ENCODE measurements at places on chromosomes 7 and 10.

- DNase-seq = no peak
Observed at GRCh38 chr10:2660276-2660675, 407.1 kb upstream of the PFKP start.

DNA sequence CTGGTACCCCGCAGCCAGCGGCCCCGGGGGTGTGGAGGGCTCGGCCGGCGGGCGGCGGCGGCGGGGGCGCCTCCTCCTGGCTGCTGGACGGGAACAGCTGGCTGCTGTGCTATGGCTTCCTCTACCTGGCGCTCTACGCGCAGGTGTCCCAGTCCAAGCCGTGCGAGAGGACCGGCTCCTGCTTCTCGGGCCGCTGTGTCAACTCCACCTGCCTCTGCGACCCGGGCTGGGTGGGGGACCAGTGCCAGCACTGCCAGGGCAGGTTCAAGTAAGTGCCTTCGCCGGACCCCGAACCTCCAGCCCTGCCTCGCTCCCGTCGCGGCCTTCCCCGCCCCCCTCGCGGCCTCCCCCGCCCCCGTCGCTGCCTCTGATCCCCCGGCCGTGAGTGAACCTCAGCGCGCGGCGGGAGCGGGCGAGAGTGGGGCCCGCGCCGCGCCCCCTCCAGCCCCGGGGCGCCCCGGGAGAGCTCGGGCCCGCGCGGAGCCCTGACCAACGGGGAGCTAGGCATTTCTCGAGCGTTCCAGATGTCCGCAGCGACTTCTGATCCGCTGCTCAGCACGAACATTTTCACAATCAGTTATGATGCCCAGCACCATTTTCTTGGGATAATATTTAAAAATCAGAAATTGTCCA lies 727 bp downstream of the ATRNL1 start:
- no peak for DNase-seq

GRCh38 chr10:108690530-108690929 lies 1232.8 kb downstream of the XPNPEP1 start:
- no peak for DNase-seq

DNA sequence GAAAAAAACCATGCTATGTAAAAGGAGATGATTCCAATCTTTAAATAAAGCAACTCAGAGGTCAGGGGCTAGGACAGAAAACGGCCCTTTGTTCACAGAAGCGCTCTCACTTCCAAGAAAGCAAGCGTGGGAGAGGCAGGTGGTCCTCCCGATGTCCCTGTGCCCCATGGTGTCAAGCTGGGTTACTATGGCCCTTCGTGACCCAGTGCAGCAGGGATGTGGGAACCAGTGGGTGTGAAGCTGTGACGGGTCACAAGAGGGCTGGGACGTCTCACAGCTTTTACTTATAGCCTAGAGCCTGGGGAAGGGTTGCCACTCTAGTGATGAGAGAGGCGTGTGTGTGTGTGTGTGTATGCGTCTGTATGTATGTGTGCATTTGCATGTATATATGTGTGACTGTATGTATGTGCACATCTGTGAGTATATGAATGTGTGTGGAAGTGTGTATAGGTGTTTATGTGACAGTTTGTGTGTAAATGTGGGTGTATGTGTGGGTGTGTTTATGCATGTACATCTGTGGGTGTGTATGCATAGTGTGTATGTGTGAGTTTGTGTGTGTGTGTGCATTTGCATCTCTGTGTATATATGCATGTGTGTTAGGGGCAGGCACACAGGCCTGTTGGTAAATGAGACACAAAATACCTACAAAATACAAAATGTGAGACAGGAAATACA lies 25.2 kb downstream of the HTRA1 start:
- no peak for DNase-seq

DNA sequence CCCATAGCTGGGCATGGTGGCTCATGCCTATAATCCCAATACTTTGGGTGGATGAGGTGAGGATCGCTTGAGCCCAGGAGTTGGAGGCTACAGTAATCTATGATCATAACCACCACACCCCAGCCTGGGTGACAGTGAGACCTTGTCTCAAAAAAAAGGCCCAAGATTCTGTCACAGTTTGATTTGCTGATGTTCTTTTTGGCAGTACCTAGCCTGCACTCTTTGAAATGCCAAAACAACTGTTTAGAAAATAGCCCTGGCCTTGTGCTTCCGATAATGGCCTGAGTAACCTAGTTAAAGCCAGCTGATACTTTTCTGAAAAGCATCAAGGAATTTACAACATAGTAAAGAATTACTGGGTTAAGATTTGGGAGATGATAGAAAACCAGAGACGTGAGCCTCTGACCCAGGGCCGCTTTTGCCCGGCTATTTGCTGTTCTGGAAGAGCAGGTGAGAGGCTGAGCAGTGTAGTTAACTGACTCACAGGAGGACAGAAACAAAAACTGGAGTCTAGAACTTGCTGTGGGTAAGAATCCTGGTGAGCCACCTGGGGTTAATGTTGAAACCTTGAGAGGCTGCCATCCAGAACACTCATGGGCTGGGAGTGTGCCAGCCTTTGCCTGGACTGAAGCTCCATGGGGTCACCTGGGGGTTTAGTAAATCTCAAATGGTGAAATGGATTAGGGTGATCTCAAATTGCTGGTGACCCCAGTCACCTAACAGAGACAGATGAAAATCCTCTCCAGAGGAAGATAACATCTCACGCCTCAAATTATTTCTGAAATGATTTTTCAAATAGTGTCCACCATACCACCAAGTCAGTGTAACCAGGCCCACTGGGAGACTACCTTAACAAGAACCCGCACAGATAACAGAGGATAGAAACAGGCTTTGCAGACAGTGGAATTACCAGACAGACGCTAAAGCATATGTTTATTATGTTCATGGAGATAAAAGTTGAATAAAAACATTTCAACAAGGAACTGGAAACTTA lies 51.8 kb downstream of the GALNT11 start:
- no peak for DNase-seq

GRCh38 chr7:91800389-91800788 lies 80.1 kb downstream of the MTERF1 start:
- no peak for DNase-seq

DNA sequence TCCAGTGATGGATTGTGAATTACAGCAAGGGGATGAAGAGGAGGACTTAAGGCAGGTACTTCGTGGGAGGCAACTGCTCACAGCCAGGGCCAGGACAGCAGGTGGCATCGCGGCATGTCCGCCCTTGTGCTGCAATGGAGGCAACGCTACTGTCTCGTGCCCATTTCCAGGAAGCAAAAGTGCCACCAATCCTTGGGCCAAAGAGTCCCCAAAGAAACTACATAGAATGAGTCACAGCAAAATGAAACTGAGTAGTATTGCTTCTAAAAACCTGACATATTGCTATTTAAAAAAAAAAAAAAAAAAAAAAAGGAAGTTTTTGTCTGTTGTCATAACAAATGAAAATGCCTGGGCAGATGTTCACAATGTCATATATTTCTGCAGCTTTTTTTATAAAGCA lies 46.6 kb downstream of the RSU1 start:
- no peak for DNase-seq

- DNase-seq = no peak
Observed at GRCh38 chr7:143485094-143485493, 7.4 kb downstream of the TAS2R41 start.

DNA sequence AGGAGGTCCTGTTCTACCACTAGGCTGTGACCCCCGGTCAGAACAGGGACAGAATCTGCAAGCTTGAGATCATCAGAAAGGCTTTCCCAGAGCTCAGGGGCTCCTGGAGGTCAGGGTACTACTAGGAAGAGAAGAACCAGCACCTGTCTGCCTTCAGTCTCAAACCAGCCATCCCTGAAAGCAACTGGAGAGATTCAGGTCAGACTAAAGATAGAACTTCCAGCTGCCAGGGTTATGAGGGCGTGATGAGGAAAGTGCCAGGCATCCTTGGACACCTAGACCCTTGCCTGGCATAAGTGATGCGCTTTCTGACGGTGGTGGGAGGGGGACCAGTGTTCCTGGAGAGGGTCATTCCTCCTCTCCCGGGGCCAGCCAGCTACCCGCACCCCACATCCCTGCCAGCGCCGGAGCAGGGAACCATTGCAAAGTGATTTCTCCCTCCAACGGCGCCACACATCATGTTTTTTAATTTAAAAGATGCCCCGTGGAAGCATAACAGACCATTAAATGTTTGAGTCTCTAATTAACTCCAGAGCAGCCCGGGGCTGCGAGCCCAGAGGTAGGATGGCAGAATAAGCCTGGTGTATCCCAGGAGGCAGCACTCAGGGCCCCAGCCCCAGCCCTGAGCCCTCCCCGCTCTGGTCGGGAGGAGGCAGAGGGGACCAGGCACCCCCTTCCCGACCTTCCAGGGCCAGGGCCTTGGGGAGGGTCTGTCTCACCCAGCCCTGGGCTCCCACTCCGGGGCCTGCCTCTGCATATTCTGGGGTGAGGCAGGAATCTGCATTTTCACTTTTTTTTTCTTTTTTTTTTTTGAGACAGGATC lies 64.0 kb downstream of the ELFN1 start:
- no peak for DNase-seq

DNA sequence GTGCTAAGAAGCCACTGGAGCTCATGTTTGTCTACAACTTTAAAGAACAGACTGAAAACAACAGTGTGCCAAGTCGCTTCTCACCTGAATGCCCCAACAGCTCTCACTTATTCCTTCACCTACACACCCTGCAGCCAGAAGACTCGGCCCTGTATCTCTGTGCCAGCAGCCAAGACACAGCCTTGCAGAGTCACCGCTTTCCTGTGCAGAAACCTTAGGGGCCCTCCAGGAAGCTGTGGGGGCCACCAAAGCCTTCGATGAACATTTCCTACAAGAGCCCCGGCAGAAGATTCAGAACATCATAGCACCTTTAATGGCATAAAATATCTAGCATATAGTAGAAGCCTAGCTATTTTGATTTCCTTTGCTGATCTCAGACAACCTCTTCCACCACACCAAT lies 88.0 kb upstream of the PRSS58 start:
- DNase-seq = no peak

DNA sequence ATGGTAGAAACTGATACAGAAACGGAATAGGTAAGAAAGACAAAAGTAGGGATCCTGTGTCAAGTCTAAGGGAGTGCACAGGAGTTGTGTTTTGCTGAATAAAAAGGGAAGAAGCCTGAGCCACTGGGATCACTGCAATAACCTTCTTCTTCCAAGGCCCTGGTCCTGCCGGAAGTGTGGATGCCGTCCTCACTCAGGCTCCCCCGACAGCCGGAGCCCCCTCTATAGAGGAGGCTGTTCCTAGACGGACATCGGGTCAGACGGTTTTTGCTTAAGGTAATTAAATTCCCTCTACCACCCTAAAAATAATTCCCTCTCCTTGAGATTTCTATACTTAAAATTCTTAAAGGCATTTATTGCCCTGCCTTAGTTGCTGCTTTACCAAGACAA lies 566.9 kb downstream of the PTPRN2 start:
- no peak for DNase-seq

GRCh38 chr10:113047605-113047962 lies 97.5 kb downstream of the TCF7L2 start:
- DNase-seq = peak; percentile 29

DNA sequence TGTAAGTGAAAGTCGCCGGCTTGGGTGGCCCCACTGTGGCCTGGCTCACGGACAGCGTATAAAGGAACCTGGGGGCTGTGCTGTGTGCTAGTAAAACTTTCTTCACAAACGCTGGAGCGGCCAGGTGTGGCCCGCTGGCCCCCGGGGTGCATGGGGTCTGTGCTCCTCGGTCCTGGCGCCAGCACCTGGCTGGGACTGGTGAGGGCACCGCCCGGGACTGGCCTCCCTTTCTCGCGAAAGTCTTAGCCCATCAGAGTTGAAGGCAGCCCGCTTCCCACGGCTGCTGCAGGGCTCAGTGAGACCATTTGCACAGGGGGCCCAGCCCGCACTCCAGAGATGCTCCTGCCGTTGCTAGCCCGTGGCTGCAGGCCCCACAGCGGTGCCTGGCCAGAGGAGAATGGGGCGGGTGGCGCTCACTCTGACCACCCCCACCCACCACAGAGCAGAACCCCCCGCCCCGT lies 5.8 kb downstream of the PWWP2B start:
- DNase-seq = no peak

Measured in AG09319 (cell line).